Cardiac muscle cell (in vitro differentiated cells and primary cell): ENCODE measurements at places on chromosomes 16 and 17.

DNA sequence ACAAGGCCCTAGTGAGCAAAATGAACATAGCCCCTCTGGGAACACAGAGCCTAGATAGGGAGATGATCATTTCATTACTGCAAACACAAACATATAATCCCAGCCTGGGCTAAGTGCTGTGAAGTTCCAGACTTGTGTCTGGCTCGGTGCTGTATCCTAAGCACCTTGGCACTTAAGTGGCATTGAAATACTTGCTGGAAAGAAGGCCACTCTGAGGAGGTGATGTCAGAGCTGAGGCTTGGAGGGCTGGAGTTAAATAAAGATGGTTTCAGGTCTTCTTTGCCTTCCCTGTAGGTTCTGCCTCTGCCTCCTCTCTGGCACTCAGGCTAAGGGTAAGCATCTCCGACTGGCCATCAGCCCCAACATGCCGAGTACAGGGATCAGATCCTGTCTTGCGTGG, 2.4 kb upstream of the CACNA1G start:
- DNase-seq = no peak
- H3K4me3 ChIP-seq = no peak overlapping the region
- no peaks in the 10 kb centered on the region for H3K36me3 ChIP-seq
- peaks cover 43% of the 10 kb centered on the region for H3K27me3 ChIP-seq

DNA sequence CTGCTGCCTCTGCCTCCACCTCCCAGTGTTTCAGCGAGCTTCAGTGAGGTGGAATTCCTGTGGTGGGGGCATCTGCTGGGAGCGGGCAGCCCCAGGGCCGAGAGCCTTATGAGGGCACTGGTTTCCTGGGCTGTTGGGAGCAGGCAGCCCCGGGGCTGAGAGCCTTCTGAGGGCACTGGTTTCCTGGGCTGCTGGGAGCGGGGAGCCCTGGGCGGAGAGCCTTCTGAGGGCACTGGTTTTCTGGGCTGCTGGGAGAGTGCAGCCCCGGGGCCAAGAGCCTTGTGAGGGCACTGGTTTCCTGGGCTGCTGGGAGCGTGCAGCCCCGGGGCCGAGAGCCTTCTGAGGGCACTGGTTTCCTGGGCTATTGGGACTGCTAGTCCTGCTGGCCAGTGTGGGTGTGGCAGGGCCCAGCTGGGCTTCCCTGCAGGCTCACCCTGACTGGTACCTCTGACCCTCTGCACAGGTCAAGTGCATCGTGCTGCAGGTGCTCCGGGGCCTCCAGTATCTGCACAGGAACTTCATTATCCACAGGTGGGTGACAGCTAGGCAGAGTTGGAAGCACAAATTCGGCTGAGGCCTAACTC, 5.6 kb downstream of the CDK10 start:
- H3K36me3 ChIP-seq = peaks cover 8% of the 10 kb centered on the region
- H3K4me1 ChIP-seq = peaks cover 7% of the 10 kb centered on the region
- DNase-seq = no peak
- no peak overlapping the region for H3K4me3 ChIP-seq
- H3K27me3 ChIP-seq = no peaks in the 10 kb centered on the region
- H3K27ac ChIP-seq = no peak overlapping the region

DNA sequence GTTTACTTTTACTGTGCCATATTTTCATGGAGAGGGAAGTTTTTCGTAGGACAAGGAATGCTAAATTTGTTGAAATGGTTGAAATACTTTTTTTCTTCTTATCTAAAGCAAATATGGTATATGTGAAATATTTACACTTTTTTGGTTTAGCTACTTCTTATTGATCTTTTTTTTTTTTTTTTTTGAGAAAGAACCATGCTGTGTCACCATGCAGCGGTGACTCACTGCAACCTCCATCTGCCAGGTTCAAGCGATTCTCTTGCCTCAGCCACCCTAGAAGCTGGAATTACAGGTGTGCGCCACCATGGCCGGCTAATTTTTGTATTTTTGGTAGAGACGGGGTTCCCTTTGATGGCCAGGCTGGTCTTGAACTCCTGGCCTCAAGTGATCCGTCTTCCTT, 100.5 kb downstream of the FTO start:
- H3K27me3 ChIP-seq = no peaks in the 10 kb centered on the region
- H3K36me3 ChIP-seq = no peaks in the 10 kb centered on the region
- no peak overlapping the region for H3K27ac ChIP-seq
- H3K4me1 ChIP-seq = no peaks in the 10 kb centered on the region

DNA sequence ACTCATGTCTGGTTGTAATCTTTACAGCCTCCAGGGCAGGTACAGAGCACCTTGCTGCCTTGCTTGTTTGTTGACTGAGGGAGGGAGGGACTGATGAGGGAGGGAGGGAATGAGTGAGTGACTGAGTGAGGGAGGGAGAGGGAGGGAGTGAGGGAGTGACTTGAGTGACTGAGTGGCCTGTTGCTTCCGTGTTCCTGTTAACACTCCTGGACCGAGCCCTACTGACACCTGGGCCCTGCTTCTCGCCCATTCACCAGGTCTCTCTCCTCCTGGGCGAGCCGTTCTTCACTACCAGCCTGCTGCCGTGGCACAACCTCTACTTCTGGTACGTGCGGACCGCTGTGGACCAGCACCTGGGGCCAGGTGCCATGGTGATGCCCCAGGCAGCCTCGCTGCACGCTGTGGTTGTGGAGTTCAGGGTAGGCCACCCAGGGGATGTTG, 41.2 kb downstream of the PRMT7 start:
- H3K27ac ChIP-seq = no peak overlapping the region
- H3K4me3 ChIP-seq = no peak overlapping the region
- DNase-seq = no peak
- H3K27me3 ChIP-seq = no peaks in the 10 kb centered on the region
- H3K36me3 ChIP-seq = peaks cover 14% of the 10 kb centered on the region
- H3K4me1 ChIP-seq = no peaks in the 10 kb centered on the region

- no peaks in the 10 kb centered on the region for H3K27me3 ChIP-seq
- no peak overlapping the region for H3K4me3 ChIP-seq
- no peaks in the 10 kb centered on the region for H3K4me1 ChIP-seq
- H3K27ac ChIP-seq = no peak overlapping the region
Observed at GRCh38 chr16:47774661-47775060, 313.5 kb downstream of the PHKB start.

GRCh38 chr17:72005332-72006163, 115.3 kb upstream of the SOX9 start:
- H3K27ac ChIP-seq = no peak overlapping the region
- no peak for DNase-seq
- H3K4me1 ChIP-seq = peaks cover 7% of the 10 kb centered on the region
- H3K27me3 ChIP-seq = no peaks in the 10 kb centered on the region
- no peaks in the 10 kb centered on the region for H3K36me3 ChIP-seq
- H3K4me3 ChIP-seq = no peak overlapping the region
